Left lung (tissue), 14 donors: ENCODE measurements at places on chromosomes 2 and 18. TPM values are rescaled to one million over a fixed set of nuclear protein-coding genes. Genes with fewer than 3 reads are reported as not detected.

The UGT1A5 gene
- not detected for polyA plus RNA-seq

The TEKT4 gene
- polyA plus RNA-seq = 1.8 TPM

The HAAO gene
- polyA plus RNA-seq = 24.6 TPM

The COLEC12 gene
- 110 TPM for polyA plus RNA-seq

The VWC2L gene
- not detected for polyA plus RNA-seq

The FTCDNL1 gene
- polyA plus RNA-seq = 0.09 TPM

The SLC23A3 gene
- polyA plus RNA-seq = 4.3 TPM

The TMEM17 gene
- 3.9 TPM for polyA plus RNA-seq

The HOXD10 gene
- 1.5 TPM for polyA plus RNA-seq

The AMER3 gene
- 0.15 TPM for polyA plus RNA-seq

The HK2 gene
- 2.7 TPM for polyA plus RNA-seq

The ZNF385B gene
- 4.7 TPM for polyA plus RNA-seq

The MAPK4 gene
- 1.1 TPM for polyA plus RNA-seq

The SP140 gene
- 1.2 TPM for polyA plus RNA-seq

The CCDC121 gene
- 13.1 TPM for polyA plus RNA-seq

The CYRIA gene
- polyA plus RNA-seq = 13.1 TPM

The PJVK gene
- 13.0 TPM for polyA plus RNA-seq

The SKA1 gene
- 5.0 TPM for polyA plus RNA-seq

The ABHD1 gene
- 0.72 TPM for polyA plus RNA-seq

The SLC19A3 gene
- 32.5 TPM for polyA plus RNA-seq

The UBE2E3 gene
- polyA plus RNA-seq = 171 TPM

The GAREM2 gene
- 9.8 TPM for polyA plus RNA-seq

The RGPD4 gene
- not detected for polyA plus RNA-seq

The DLX1 gene
- not detected for polyA plus RNA-seq

The CNDP1 gene
- polyA plus RNA-seq = 0.20 TPM

The TIA1 gene
- polyA plus RNA-seq = 632 TPM

The FBXO48 gene
- 2.6 TPM for polyA plus RNA-seq

The GPR39 gene
- polyA plus RNA-seq = 4.2 TPM

The ZNF396 gene
- 2.4 TPM for polyA plus RNA-seq
